Neural progenitor cell (in vitro differentiated cells): ENCODE measurements at places on chromosomes 3 and 15.

GRCh38 chr3:107142171-107142570 is 235.1 kb upstream of the CCDC54 start:
- no peak for DNase-seq

DNA sequence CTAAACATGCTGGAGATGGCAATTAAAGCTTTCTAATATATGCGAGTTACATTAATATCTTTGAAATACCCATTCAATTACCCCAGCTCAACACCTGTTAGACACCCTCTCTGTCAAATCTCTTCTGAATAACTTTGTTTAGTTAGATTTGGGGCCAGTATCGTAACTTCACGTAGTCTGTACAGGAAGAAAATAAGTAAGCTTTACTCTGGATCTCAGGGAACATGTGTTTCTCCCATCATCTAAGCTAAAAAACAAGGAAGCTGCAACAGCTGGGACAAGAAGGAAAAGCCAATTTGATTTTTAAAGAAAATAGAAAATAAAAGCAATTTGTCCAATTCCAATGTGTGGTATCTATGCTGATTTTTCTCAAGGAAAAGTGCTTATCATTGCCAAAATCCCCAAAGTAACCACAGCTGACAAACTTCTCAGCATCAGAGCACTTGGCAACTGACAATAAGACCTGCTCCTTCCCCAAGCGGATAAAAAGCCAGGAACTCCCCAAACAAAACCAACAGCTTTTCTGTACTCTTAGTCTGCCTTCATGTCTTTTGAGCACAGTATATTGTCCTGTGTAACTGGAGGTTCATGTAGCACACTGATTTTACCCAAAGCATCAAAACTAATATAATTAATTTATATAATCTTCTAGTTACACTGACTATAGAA is 279.1 kb downstream of the ZBTB20 start:
- no peak for DNase-seq

GRCh38 chr15:42160136-42160535 is 3.7 kb upstream of the PLA2G4F start:
- no peak for DNase-seq

DNA sequence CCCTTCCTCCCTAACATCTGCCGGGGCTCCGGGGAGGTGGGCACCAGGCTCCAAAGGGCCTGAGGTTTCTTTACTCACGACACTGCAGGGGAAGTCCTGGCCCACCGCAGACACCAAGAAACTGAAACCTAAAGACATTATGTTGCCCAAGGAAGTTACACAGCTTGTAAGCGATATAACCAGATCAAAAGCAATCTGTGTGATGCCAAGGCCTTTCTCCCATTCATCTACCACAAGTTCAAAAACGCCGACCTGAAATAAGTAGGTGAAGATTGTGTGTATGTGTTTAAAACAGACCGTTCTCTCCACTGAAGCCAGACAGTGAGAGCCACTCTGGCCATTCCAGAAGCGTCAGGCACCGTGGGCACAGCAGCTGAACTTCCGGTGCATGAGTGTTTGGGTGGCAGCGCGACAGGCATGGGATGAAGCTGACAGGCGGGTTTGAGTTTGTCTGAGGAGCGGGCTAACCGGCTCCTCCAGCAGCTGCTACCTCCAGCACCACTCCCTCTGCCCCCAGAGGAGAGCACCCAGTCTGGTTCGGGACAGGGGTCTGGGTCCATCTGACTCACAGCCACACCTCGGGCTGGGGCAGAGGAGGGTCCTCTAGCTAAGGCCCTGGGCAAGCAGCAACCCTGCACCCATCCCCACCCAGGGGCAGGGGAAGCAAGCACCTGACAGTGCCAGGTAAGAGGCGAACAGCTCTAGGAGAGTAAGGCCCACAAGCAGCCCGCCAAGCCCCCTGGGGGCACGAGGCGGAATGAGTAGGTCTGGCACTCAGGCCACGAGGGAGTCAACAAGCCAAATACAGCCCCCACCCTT is 1.3 kb downstream of the TNK2 start:
- no peak for DNase-seq

- DNase-seq: no peak
Measured at GRCh38 chr15:56739964-56740640, 6.8 kb upstream of the ZNF280D start.

DNA sequence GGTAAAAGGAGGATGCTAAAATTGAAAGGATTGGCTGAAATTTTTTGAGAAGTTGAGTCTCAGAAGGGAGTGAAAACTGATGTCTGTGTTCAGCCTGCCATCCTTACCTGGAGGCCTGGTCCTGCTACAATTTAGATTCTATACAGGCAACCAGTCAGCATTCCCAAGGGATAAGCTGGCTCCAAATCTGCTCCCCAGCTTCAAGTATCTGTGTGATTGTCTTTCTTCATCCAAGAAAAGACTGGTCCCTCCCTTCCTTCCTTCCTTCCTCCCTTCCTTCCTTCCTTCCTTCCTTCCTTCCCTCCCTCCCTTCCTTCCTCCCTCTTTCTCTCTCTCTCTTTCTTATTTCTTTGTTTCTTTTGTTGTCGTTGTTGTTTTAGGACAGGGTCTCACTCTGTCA is 24.7 kb upstream of the UMPS start:
- DNase-seq: peak; percentile 17

DNA sequence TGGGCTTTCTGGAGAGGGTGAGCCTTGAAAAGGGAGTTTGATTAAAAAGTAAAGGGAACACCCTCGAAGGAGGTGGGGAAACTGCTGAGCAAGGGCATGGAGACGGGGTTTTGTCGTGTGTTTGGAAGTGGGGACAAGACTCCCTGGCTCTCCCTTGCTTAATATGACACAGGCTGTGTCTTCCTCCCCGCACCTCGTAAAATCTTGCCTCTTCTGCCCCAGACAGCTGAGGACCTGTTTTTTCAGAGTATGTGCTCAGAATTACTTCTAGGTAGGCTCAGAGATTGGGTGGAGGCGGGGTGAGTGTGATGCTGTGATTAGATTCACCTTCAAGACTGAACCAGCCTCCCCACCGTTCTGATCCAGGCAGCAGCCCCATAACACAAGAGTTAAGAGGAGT is 244.4 kb upstream of the TLE3 start:
- DNase-seq: no peak

DNA sequence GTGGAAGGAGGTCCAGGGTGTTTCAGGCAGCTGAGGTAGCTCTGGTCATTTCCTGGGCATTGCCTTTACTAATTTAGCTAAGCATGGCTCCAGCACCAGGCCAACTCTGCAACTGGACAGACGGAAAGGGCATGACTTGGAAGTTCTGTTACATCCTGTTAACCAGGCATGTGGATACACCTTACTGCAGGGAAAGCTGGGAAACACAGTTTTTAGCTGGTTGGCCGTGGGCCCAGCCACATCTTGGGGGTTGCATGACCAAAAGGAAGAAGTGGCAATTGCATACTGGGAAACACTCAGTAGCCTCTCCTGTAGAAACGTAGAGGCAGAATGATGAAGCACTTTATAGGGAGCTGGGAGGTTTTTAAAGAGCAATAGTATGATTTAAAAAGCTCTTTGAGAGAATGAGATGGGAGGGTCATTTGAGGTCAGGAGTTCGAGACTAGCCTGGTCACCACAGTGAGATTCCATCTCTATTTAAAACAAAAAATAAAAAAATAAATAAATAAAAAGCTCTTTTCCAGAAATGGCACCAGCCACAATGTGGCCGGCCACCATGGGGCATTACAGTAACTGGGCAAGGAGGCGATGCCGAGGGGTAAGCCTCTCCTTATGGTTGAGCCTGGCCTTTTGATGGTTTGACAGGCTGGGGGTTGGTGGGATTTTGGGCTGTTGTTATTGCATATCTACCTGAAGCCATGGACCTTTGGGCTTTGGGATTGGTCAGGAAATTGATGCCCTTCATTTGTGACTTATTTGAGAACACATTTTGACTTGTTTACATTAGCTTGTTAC is 28.6 kb downstream of the TRAK1 start:
- no peak for DNase-seq

DNA sequence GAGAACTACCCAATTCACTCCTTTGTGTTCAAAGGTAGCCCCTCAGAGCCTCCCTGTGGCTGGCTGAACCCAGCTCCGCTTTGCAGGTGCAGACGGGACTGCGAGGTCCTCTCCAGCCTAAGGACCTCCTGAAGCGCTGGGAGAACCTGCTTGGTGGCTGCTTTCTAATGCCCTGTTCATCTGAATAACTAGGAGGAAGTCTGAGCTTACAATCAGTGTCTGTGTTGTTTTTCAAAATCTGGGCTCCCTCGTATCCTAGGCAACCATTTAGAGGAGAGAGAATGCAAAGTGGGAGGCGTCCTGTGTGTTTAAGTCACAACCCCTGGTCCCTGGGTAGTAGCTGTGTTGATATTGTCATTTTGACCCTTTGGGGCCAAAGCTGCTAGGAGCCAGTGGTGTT is 99.9 kb downstream of the GABRG3 start:
- no peak for DNase-seq

DNA sequence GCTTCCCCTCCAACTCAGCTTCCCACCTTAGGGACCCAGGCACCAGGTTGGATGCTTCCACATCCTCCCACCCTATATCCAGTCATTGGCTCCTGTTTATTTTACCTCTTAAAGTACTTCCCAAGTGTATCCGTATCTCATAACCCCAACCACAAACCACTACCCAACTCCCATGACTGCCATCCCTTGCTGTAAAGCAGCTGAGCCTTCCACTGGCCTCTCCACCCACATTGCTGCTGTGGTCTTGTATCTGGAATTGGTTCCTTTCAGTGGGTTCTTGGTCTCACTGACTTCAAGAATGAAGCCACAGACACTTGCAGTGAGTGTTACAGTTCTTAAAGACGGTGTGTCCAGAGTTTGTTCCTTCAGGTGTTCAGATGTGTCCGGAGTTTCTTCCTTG is 79.8 kb upstream of the HRH1 start:
- no peak for DNase-seq

DNA sequence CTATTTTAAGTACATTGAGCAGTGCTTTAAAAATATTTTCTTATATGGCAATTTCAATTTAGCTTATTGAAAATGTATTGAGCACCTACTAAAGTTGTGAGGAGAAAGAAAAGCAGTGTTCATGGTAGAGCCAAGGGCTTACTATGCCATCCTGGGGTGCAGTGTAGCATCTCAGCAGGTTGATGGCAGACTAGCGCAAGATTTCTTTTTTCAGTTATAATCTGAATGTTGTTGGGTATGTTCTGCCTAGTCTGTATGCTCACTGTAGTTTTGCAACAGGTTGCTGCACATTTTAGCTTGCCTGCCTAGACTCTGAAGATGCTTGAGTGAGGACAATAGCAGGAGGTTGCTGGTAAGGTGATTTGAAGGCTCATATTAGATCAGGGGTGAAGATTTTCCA is 103.1 kb upstream of the UNC13C start:
- no peak for DNase-seq

DNA sequence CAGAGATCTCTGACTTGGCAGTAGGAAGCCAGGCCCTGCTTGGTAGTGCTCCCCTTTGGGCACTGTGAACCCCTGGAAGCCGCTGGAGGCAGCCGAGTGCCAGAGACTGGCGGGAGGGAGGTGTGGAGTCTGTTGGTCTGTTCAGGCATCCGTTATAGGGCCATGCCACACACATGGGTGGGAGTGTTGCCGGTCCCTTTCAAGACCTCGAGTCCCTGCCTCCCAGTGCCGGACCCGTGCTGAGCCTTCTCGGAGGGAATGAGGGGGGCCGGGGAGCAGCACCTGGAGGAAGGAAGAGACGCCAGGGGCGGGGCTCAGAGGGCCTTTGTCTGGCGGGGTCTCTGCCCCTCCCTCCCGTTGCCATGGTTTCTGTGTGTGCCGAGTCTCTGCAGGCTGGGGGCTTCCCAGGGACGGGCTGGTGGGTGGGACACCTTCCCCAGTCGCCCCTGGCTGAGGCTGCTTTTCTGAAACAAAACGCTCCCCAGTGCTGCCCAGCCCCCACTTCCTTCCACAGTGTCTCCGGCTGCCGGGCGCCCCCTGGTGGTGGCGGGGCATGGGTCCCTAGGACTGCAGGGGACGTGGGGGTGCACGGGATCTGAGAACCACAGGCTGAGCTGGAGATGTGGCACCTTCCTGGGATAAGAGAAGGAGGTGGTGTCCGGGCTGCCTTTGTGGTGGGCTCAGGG is 10.0 kb downstream of the GNAI2 start:
- DNase-seq: peak; percentile 96

DNA sequence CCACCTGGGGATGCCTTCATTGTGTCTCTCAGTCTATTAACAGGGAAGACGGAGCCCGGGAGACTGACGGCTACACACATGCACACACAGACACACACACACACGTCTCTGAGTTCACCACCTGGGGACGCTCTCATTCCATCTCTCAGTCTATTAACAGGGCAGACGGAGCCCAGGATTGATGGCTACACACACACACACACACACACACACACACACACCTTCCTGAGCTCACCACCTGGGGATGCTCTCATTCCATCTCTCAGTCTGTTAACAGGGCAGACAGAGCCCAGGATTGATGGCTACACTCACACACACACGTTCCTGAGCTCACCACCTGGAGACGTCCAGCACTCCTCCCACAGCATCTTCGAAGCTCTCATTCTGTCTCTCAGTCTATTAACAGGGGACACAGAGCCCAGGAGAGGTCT is 143.9 kb downstream of the OR4M2 start:
- no peak for DNase-seq

- peak; percentile 56 for DNase-seq
Measured at GRCh38 chr15:62071711-62072308, 5.0 kb downstream of the C2CD4A start.

DNA sequence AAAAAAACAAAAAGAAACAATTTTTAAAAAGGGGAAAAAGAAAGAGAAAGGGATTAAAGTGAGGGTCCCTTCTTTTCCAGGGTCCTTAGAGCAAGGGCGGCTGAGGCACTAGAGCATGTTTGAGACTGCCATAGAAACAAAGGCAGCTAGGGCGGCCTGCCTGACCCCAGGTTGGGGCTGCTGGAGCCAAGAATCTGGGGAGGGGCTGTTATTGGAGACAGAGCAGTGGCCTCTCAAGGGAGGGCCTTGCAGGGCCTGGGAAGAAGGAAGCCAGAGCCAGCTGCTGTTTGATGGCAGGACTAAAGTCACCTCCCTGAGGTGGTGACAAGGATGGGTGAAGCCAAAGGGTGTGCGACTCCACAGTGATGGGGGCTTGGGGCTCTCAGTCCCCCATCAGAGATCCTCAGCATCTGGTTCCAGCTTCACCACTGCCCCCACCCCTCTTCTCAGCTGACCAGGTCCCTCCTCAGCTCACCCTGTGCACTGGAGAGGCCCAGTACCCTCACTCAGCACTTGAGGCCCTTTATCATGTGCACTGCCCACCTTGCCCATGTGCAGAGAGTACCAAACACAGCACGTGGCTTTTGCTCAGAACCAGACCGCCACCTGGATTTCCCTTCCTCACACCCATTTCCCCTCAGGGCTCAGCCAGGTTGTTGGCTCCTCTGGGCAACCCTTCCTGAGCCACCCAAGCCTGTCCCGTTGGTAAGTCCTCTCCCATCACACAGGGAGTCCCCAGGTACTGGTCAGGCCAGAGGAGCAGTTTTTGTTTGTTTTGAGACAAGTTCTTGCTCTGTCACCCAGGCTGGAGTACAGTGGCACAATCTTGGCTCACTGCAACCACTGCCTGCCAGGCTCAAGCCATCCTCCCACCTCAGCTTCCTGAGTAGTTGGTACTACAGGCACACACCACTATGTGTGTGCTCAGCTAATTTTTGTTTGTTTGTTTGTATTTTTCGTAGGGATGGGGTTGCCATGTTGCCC is 1.7 kb downstream of the TMEM89 start:
- DNase-seq: peak; percentile 58
